ENCODE measurements at places on chromosomes 5 and 9.
A peak's percentile ranks its signal among the peaks of the same experiment; 100 is the strongest.

GRCh38 chr5:151461312-151461711 lies 13.9 kb downstream of the SLC36A1 start:
- no peak for DNase-seq

- no peak for DNase-seq
Measured at GRCh38 chr5:77426670-77427069, 65.4 kb downstream of the WDR41 start.

DNA sequence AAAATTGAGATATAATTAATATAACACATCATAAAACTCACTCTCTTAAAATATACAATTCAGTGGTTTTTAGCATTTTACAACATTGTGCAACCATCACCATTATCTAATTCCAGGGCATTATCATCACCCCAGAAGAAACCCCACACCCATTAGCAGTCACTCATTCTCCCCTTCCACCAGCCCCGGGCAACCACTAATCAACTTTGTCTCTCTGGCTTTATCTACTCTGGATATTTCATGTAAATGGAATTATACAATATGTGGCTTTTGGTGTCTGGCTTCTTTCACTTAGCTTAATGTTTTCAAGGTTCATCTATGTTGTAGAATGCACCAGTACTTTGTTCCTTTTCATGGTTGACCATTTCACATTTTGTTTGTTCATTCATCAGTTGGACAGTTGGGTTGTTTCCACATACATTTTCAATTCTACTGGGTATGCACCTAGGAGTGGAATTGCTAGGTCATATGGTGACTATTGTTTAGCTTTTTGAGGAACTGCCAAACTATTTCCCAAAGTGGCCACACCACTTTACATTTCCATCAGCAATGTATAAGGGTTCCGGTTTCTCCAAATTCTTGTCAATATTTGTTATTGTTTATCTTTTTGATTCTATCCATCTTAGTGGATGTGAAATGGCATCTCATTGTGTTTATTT lies 62.4 kb downstream of the MARCHF3 start:
- DNase-seq = no peak

- no peak for DNase-seq
Measured at GRCh38 chr9:93871286-93871685, 83.9 kb downstream of the BARX1 start.

DNA sequence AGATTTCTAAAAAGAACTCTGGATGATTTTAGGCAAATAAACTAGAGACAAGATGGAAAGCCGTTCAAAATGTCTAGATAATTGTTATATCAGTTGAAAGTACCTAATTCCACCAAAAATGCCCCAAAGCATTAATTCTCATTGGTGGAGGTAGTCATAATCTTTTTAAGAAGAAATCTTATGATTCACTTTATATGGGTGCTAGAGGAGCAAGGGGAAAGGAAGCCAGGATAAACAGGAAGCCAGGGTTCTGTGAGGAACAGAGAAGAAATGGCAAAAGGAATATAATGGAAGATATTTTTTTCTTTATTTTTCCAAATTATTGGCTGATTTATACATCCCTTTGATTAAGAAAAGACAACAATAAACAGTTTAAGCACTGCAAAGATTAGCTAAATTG lies 7.8 kb downstream of the YIPF5 start:
- no peak for DNase-seq

DNA sequence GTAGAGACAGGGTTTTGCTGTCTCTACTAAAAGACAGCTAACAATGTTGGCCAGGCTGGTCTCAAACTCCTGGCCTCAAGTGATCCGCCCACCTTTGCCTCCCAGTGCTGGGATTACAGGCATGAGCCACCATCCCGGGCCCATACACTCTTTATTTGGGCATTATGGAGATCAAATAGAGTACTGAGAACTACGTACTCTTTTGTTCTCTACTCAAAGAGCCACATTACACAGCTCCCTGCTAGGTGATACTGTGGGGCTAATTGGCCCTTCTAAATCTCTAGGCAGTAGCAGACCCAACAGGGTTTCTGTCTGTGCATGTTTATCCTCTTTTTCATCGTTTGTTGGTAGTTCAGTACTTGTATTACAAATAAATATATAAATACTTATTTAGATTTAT lies 16.1 kb downstream of the CKMT2 start:
- no peak for DNase-seq

DNA sequence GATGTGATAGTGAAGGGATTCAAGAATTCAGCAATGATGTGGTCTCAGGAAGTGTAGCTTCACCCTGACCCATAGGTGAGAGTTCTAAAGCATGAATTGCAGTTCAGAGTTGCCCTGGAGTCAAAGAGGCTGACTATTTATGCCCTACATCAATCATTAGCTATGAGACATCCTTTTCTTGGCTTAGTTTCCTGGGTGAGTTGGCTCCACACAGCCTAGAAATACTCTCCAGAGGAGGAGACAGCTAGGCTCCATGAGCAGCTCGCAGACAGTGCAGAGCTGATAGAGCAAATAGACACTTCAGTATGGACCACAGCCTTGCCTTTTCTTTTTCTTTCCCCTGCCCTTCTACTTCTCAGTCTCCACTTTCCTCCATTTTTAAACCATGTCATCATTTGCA lies 1651.8 kb downstream of the MAT2B start:
- DNase-seq = no peak

DNA sequence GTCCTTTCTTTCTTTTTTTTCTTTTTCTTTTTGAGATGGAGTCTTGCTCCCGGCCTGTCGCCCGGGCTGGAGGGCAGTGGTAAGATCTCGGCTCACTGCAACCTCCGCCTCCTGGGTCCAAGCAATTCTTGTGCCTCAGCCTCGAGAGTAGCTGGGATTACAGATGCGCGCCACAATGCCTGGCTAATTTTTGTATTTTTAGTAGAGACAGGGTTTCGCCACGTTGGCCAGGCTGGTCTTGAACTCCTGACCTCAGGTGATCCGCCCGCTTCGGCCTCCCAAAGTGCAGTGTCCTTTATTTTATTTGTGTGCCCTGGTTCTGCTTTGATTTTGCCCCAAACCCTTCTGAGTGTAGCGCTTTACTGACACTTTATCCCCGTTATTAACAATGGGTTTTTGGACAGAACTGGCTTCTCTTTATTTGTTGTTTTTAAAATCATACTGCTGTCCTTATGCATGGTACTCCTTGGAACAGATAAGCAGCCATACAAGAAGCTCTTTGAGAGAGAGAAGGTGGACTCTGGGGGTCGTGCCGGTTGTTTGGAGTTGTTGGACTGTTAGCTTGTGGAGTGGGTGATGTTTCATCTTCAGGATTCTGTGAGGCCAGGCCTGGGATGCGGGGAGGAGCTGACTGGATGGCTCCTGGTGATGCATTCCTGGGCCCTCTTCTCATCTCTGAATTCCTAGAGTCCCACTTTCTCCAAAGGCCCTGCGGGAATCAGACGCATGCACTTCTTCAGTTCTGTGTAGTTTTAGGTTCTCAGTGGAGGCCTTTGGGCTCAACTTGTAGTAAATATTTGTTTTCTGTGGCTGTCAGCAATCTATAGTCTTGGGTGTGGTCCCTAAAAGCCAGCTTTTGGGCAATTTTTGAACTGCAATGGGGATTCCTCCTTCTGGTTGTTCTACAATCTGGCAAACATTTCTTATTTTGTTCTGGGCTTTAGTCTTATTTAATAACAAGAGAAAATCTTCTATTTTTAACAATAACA lies 47.8 kb downstream of the PTTG1 start:
- DNase-seq = no peak

- no peak for DNase-seq
Measured at GRCh38 chr5:172437445-172438318, 16.6 kb downstream of the SH3PXD2B start.

DNA sequence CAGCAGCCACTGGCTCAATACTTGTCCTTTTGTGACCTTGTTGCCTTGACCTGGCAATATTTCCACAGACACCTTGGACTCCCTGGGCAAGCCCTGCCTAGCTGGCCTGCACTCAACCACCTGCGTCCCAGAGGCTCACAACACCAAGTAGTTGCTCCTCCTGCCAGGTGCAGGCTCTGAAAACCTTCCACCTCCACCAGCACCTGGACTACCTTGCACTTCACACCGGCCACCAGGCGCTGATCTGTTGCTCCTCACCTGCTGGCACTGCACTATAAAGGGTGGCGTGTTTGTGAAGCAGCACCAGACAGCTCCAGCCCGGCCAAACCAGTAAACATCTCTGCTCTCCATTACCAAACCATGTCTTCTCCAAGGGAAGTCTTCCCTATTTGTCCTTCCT lies 997.7 kb downstream of the PTPRD start:
- DNase-seq = no peak

DNA sequence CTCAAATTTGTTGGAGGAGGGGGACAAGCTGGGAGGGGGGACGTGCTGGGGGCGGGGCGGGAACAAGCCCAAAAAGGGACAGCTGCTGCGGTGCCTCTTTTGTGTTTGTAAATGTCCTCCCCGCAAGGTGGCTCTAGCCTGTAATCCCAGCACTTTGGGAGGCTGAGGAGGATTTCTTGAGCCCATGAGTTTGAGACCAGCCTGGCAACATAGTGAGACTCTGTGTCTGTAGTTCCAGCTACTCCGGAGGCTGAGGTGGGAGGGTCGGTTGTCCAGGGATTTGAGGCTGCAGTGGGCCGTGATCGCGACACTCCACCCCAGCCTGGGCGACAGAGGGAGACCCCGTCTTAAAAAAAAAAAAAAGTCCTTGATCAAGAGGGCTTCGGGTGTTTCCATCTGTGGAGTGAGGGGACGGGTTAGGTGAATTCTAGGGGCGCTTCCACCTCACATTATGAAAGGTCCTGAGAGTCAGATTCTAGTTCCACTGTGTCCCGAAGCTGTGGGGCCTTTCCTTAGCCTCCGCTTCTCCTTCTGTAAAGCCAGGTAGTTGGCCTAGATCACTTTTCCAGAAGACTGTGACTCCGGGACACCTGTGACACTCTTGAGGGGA lies 779 bp upstream of the CTNNA1 start:
- no peak for DNase-seq

DNA sequence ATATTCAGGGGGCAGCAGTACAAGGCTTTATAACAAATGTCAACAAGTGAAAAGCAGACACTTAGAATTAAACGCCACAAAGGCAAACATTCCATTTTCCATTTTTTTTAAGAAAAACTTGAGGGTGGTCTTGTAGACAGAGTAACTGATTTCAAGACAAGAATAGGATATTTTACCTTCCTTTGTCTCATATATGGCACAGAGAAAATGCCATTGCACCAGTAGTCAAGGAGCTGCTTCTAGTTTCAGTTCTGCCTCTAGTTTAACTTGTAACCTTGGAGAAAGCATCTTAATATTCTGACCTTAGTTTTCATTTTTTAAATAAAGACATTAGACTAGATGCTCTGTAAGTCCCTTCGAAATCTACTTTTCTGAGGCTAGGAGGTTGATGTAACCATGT lies 355.3 kb upstream of the KCNN2 start:
- no peak for DNase-seq

- DNase-seq = no peak
Measured at GRCh38 chr9:36937346-36937745, 96.7 kb downstream of the PAX5 start.

DNA sequence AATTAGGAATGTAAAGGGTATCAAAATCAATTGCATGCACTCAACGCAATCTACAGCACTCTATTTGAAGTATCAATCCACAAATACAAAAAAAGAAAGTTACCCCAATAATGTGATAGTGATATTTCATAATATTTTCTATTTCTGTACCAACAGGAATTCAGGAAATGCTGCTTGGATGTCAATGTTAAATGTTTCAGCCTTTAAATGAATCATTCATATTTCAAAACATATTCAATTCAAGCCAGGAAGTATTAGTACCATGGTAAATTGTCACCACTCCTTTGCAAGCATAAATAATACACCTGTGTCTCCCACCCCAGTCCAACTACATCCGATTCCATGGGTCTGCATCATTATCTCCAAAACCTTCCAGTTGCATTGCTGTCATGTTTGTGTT lies 1185.5 kb upstream of the CDH18 start:
- no peak for DNase-seq

- no peak for DNase-seq
Measured at GRCh38 chr9:105307591-105308130, 63.2 kb downstream of the SLC44A1 start.

GRCh38 chr5:57383093-57383861 lies 99.3 kb downstream of the ACTBL2 start:
- DNase-seq = no peak

DNA sequence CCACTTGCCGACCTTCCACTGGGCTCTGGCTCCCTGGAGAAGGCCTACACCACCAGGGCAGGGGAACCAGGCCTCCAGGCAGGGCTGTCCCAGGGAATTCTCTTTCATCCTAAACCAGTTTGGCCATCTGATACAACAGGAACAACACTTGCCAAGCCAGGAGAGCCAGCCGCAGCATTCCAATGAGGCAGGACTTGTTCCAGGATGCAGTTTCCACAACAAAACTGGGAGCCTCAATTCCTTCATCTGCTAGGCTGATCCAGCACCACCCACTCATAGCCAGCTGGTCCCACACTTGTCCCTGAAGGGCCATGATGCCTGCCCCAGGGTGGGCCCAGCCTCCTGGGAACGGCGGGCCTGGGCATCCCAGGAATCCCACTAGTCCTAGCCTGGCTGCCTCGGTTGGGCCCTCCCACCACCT lies 26.0 kb downstream of the BICD2 start:
- no peak for DNase-seq

- DNase-seq = no peak
Measured at GRCh38 chr9:98994172-98995058, 50.7 kb downstream of the COL15A1 start.

- DNase-seq = no peak
Measured at GRCh38 chr9:22588918-22589317, 142.3 kb downstream of the DMRTA1 start.

GRCh38 chr5:158773161-158773560 lies 326.6 kb downstream of the EBF1 start:
- no peak for DNase-seq

DNA sequence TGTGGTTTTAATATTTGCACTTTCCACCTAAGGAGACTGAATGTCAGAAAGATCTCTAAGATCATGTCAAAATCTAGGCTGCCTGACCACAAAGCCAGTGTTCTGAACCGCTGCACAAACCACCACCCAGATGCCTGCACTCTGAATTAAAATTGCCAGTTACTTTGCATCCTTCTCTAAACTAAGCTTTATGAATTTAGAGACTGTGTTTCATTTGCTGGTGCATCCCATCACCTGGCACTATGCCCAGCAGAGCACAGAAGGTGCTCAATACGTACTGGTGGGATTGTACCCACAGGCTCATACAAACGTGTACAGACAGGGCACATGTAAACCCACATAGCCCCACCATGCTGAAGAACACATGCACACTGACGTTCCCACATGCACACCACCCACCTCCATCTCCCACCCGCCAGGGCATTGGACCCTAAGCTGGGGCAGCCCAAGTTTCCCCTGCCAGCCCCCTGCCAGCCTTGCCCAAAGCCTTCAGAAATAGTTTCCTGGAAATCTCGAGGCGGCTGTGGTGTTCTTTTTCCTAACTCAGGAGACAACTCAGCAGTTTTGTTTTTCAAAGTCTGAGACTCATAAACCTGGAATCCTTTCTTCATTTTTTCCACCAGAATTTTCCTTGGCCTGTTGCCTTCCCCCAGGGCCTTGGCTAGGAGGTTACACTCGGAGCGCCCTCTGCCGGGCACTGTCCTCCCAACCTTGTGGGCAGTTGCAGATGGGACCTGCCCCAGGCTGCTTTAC lies 9.6 kb upstream of the TRAF1 start:
- DNase-seq = peak; percentile 83
